ENCODE measurements at places on chromosomes 7 and 10.

DNA sequence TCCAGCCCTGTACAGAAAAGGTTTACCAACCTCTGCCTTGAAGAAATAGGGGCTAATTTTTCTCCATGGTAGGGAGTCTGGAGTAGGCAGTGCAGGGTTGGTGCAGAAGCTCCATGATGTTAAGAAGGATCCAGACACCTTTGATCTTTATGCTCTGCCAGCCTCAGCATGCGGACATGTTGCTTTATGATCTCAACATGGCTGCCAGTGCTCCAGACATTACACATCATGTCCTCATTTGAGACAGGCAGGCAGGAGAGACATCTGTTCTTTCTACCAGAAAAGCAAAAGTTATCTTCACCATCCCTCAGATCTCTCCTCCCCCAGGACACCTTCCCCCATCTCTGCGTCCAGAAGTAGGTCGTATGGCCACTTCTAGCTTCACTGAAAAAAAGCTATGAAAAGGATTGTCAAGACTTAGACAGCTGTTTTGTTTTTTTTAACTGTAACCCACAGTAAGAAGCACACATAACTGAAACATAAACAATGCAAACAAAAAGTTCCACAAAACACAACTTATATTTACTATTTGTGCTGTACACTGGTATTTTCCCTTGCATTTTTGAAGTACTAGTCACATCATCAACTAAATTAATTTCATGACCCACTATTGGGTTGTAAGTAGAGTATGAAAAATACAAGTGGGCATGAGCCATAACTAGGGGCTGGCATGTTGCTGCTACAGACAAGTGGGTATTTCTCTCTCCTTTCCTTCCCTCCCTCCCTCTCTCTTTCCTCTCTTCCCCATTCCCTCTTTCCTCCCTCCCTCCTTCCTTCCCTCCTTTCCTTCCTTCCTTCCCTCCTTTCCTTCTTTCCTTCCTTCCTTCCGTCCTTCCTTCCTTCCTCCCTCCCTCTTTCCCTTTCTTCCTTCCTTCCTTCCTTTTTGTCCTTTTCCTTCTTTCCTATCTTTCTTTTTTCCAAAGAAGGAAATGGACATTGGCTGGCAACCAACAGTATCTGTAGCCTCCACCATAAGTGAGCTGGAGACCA is 2.6 kb upstream of the RASSF4 start:
- DNase-seq, result no peak

DNA sequence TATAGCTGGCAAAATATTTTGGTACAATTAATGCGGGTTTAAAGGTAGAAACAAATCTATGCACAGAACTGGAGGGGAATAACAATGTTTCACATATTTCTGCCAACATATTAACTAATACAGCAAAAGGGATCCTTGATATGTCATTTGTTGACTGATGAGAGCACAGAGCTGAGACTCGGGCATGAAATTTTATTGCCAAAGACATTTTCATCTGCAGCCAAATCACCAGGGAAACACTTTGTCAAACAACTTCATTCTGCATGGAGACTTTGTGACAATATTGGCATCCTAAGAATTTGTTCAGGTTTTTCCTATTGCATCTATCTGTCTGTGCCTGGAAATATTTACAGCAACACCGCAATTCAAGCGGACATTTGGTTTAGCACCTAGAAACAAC is 117.8 kb upstream of the C1QL3 start:
- no peak for DNase-seq

GRCh38 chr10:86266446-86267242 is 100.0 kb downstream of the GRID1 start:
- DNase-seq, result no peak

GRCh38 chr7:128014811-128015210 is 16.4 kb downstream of the LRRC4 start:
- no peak for DNase-seq

GRCh38 chr10:102007796-102008195 is 48.2 kb downstream of the ARMH3 start:
- no peak for DNase-seq

DNA sequence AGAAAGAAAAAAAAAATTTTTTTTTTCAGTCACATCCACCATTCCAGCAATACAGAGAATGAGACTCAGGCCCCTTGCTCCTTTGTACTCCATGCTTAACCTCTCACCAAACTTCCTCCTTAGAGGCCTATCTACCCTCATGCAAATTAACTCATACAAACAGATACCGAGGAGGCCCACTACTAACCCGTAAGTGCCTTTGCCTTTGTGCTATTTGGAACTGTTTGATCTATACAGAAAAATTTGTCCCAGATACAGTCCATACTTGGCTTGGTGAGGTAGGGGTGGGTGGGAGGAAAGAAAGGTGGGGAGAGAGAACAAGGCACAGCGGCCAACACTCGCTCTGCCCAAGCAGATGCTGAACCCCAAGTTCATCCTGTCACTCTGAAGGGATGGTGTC is 87.8 kb upstream of the DUSP5 start:
- no peak for DNase-seq

GRCh38 chr10:34816085-34816496 is 995 bp upstream of the PARD3 start:
- peak; percentile 16 for DNase-seq

DNA sequence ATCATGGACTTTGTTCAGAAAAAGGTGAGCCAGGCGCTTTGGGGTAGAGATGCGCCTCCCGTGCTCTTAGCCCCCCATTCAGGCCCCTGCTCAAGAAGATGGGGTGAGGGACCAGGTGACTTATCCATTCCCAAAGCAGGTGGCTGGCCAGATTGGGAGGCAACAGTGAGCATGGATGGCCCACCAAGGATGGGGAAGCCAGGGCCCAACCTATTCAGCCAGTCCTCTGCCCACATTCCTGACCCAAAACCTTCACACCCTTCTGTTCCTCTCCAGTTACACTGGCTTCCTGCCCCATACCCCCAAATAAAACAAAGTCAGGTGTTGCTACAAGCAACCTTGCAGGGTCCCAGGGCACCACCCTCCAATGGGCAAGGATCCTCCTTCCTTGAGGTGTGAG is 44.4 kb downstream of the TSPAN15 start:
- DNase-seq, result no peak

GRCh38 chr10:125218967-125219366 is 58.6 kb upstream of the CTBP2 start:
- no peak for DNase-seq

Data from cardiac fibroblast (primary cell).